ENCODE measurements at places on chromosomes 4 and X.
A peak's percentile ranks its signal among the peaks of the same experiment; 100 is the strongest.

- no peak for DNase-seq
These were observed 103.7 kb downstream of the APOOL start for GRCh38 chrX:85107407-85107806.

DNA sequence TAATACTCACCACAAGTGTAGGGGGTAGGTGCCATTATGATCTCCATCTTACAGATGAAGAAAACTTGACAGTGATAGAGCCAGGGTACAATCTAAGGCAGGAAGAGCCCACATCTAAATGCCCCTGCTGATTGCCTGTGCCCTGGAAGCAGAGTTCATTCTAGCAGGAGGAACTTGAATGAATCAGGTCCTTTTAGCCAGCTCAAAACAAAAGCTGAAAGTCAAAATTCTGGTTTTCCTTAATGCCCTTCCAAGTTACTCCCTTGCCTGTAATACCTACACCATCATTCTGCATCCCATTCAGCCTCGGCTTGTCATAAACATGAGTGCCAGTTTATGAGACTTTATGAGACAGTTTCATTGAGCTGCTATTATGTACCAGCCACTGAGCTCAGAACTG, 89.6 kb downstream of the SCD5 start:
- DNase-seq, result no peak

DNA sequence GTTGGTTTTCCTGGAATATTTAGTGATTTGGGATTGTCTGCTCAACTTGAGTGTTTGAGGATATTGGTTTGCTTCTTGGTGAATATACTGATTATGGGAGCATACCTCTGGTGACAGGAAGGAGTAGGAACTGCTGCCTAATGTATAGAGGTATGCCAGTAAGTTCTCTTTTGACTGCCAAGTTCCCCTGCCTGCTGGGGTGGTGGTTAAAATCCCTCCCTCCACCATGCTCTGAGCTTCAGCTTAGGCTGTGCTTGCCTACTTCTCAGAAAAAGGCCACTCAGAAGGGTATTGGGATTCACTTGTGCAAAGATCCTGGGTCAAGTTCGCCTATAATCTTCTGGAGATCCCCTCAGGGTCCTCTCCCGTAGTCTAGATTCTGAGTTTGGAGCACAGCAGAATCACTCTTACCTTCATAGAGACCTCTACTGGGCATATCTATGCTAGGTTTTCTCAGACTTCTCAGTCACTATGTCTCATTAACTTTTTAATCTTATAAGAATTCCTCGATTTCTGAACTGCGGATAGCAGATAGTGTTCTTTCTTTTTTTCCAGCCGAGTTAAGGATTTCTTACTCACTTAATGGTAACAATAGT, 44.7 kb upstream of the DCK start:
- no peak for DNase-seq

DNA sequence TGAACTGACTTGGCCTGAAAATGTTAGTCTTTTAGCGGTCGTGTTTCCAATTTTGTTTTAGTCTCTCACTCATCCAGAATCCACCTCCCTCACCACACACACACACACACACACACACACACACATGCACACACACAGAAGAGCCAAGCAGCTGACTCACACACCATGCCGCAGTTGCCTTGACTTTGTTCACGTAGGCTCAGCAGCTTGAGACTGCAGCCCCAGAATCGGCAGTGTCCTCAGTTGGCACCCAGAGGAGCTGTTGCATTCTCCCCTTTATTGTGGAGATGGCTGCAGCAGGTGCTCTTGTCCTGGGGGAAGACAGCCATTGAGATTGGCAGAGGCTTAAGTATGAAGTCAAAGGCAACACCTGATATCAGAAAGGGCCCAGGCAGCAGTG, 20.9 kb upstream of the XPNPEP2 start:
- DNase-seq, result no peak

DNA sequence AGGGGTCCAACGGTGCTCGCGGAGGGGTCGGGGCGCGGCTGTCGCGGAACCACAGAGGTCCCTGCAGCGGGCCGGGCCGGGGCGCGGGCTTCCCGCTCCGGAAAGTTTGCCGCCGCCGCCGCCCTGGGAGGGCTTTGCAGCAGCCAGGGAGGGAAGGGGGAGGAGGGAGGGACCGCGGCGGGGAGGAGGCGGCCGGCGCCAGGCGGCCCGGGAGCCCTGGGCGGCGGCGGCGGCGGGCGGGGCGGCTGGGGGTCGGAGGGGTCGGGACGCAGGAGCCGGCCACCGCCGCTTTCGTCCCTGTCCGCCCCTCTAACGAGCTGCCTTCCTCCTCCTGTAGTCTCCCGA, 375 bp downstream of the FGFR3 start:
- peak; percentile 54 for DNase-seq

DNA sequence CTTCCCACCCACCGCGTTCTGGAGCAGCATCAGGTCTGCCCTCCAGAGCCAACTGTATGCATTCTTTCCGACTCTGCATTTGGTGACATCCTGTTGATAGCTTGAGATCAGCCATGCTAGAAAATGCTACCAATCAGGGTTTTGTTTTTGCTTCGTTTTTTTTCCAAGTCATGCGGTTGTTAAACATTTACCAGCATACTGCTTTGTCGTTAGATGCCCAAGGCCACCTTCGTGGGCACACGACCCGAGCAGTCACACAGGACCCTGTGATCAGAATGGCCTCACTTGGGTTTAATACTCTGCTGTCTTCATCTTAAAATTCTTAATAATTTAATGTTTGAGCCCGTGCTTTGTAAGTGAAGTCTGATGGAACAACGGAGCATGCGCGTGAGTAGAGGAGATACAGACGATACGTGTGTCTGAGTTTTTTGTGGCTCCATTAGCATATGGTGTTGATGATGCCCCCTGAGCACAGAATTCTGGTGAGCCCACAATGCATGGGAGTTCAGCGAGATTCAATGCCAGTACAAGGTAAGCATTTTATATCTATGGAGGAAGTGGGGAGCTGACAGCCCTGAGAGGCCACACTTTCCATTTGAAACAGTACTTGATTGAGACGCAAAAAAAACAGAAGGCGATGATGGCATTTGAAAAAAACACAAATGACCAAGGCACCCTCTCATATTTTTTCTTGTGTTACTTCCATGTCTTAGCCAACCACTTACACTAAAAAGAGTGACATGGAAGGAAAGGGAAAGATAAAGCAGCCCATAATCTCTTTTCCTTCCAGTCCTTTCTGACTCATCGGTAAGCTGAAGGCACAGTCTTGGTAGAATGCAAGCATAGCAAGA, 323.6 kb downstream of the BCOR start:
- DNase-seq, result no peak

GRCh38 chr4:158155656-158156356, 17.0 kb downstream of the GASK1B start:
- DNase-seq, result no peak

- DNase-seq, result peak; percentile 44
These were observed 116.0 kb downstream of the CPEB2 start for GRCh38 chr4:15118292-15118691.

DNA sequence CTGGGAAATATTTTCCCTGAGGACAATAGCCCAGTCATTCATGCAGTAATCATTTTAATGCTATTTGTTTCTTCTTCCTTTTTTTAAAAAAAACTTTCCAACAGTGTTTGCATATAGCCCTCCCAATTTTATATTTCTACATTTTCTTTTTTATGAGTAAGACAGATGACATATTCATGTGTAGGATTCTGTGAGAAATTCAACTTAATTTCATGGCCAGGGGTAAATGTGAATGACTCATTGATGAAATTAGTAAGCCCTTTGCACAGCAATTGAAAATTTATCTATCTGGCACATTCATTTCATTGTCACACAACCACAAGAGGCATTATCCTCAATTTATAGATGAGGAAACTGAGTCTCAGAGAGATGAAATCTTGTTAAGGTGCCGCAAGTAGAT, 13.7 kb upstream of the SMIM20 start:
- DNase-seq, result no peak

- DNase-seq, result no peak
These were observed 96.9 kb downstream of the TMEM47 start for GRCh38 chrX:34560180-34560579.

DNA sequence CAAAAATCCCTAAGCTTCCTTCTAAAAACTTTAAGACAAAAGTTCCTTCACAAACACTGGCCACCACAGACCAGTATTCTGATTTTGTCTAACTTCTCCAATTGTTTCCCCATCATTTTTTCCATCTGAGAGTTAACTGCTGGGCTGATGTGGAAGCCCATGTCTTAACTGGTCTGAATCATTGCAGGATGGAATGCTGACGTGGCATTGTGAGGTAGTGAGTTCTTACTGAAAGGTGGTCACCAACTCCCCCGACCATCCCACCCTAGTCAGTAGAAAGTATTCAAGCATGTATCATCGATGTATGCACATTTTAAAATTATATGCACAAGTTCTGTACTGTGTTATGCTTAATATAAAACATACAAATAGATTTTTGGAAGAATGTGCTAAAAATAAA, 99.1 kb upstream of the SMIM10 start:
- DNase-seq, result no peak

DNA sequence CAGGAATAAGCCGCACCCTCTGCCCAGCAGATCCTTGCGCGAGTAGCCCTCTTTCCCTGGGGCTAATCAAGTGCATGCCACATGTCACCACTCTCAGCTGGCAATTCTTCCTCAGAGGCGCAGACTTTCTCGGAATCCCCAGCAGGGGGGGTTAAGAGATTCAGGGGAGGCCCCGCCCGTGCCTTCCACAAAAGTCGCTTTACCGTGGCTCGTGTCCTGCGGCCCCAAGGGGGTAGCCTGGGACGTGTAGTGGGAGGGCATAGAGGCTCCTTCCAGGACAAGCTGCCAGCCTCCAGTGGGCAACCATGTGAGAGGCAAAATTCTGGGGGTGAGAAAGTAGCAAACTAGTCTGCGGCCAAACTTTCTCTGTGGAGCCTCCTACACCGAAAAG, 652 bp downstream of the SRPX start:
- peak; percentile 65 for DNase-seq

- no peak for DNase-seq
These were observed 5.0 kb downstream of the MAP7D3 start for GRCh38 chrX:136246201-136246600.

DNA sequence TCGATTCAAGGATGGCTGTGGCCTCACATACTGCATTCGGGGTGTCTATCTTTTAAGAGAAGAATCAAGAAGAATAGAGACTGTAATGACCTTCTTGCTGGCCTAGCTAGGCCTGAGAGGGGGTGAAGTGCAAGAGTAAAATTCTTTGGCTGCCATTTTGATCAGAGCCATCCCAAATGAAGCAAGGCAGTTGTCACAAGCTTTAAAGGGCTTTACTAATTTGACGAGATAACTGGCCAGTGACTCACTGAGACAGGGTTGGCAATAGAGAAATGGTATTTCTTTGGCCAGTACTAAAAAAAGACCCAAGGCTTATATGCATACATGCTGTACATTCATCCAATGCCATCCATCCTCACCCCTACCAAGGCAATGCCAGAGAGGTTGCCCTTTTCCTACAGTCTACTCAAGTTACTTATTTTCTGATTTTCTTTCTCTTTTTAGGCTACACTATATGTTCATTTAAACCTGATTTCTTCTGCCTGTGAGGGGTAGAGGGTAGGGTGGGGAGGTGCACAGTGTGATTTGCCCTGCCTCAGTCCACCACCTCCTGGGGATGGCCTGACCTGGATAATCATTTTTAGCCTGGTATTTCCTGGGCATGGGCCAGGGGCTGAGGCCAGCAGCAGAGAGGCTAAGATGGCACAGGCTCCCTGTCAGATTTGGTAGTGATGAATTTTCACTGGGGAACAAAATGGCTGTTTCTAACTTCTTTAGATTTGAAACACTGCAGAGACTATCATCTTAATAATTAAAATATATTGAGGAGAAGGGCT, 32.2 kb downstream of the ATG4A start:
- DNase-seq, result no peak
